ENCODE measurements at places on chromosomes 13 and 19.
A peak's percentile ranks its signal among the peaks of the same experiment; 100 is the strongest.

GRCh38 chr13:26221399-26221720 lies 754 bp downstream of the RNF6 start:
- no peak for DNase-seq

GRCh38 chr19:35124098-35125060 lies 8.8 kb downstream of the FXYD3 start:
- peak; percentile 85 for DNase-seq

- no peak for DNase-seq
Observed at GRCh38 chr19:11069561-11069960, 19.7 kb upstream of the LDLR start.

DNA sequence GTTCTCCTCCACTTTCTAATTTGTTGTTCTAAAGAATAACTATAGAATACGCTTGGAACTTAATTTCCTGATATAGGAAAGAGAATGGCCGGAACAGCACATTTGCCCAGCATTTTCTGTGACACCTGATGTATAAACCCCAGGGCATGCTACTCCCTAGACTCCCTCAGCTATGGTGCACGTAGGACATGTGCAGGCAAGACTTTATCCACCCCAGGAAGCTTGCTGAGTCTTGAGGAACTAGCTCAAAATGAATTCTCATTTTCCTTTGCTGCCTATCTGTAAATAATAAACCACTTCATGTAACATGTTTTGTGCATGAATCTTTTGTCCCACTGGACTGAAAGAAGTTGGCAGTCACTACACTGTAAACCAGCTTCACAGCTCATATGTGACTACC lies 535.8 kb upstream of the SLITRK1 start:
- DNase-seq, result no peak

DNA sequence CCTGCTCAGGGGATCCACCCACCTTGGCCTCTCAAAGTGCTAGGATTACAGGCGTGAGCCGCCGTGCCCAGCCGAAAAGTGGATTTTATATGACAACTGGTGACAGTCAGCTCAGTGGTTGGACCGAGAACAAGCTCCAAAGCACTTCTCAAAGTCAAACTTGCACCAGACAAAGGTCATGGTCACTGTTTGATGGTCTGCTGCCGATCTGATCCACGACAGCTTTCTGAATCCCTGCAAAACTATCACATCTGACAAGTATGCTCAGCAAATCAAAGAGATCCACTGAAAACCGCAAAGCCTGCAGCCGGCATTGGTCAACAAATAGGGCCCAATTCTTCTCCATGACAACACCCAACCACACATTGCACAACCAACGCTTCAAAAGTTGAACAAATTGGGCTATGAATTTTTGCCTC lies 21.6 kb upstream of the NAA16 start:
- DNase-seq, result no peak

DNA sequence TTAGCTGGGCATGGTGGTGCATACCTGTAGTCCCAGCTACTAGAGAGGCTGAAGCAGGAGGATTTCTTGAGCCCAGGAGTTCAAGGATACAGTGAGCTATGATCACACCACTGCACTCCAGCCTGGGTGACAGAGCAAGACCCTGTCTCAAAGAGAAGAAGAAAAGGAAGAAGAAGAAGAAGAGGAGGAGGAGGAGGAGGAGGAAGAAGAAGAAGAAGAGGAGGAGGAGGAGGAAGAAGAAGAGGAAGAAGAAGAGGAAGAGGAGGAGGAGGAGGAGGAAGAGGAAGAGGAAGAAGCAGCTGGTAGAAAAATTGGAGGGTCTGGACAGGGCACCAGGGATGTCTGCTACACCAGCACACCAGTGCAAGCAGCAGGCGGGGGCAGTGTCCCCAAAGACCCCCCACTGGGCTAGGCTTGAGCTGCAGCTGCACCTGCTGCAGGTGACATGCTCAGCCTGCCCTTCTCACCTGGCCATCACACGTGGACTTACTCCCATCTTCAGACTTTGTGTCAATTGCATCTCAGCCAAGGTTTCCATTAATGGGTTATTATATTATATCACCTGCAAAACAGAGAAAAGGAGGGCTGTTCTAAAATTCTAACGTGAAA lies 180.9 kb upstream of the ZNF507 start:
- DNase-seq, result no peak
